Stimulated activated naive CD4-positive, alpha-beta T cell treated with Interleukin-2 at 50 U/mL for 16 hours (primary cell): ENCODE measurements at places on chromosomes 3 and 15.

DNA sequence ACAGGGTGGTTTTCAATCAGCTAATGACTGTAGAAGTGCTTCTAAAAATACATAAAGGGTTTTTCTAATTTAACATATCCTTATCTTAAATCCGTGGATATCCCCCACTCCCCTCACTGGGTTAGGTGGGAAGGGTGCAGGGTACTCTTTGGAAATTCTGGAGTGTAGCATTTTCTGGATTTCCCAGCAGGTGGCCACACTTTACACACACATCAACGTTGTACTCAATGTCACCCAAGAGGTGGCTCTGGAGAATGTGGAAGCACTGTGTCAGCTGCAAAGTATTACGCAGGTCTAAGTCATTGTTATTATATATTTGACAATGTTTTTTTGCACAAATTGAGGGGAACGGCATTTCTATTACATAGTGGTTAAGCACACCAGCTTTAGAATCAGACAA, 168.8 kb downstream of the CHDH start:
- no peak for DNase-seq

DNA sequence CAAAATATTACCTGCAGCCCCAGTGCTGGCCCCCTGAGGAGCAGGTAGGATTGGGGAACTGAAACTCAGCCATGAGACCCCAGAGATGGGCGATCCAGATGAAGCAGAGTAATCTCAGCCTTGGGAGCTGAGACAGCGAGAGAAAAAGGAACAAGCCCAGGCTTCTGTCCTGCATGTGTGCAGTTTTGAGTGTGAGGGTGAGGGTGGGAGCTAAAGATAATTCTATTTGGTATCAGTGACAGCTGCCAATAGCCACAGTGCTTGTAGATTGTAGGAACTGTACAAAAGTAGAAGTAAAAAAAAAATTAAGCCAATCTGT, 5.9 kb downstream of the ATP8B4 start:
- no peak for DNase-seq

- DNase-seq = no peak
Measured at GRCh38 chr3:133620066-133620784, 41.5 kb downstream of the TOPBP1 start.

DNA sequence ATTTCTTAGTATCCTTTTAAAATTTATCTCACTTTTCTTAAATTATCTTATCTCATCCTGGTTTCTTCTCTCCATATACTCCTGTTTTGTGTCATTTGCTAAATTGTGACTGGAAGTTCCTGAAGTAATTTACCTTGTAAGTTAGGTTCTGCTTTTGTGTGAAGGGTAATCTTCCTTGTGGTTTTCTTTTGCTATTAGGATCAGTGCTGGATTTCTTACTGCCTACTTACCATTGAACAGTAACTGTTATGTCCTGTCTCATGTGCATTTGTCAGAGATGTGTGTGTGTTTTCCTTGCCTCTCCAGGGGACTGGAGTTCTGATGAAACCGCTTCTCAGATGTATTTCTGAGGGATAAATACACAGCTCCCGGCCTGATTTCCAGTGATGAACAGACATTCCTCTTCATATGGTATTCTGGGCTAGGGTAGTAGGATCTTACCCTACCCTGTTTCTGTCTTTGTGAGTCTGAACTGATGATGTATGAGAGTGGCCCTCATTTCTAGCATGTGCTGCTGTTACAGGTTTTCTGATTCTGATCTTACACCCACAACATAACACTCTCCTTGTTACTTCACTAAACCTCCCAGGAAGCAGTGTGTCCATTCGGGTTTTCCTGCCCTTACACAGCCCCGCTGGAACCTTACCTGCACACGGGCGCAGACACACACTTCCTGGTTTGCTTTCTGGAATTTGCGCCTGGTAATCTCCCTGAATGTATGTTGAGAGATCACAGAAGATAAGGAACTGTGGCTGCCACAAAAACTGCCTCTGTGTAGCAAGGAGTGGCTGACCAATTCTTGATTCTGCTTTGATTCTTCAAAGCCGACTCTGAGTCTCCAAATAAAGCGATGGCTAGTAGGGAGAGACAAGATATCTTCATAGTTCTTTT, 14.7 kb downstream of the PAK2 start:
- no peak for DNase-seq

- no peak for DNase-seq
Measured at GRCh38 chr3:16404349-16404895, 109.1 kb downstream of the RFTN1 start.

DNA sequence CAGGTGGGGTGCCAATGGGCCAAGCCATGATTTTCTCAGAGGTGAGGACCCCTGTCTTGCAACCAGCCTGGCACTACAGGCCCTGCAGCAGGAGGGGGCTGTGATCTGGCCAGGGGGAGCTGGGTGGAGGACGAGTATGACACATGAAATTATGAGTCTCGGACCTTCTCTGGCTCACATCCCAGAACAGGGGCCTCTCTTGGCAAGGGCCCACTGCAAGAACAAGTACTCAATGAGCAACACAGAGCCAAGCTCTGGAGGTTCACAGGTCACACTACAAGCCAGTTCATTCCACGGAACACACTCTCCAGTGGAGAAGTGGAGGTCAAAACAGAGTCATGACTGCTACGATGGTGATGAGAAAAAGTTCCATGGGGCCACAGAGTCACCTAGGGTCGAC, 28.3 kb downstream of the CCDC32 start:
- DNase-seq = no peak

GRCh38 chr15:101439285-101439919, 50.1 kb downstream of the PCSK6 start:
- DNase-seq = no peak

DNA sequence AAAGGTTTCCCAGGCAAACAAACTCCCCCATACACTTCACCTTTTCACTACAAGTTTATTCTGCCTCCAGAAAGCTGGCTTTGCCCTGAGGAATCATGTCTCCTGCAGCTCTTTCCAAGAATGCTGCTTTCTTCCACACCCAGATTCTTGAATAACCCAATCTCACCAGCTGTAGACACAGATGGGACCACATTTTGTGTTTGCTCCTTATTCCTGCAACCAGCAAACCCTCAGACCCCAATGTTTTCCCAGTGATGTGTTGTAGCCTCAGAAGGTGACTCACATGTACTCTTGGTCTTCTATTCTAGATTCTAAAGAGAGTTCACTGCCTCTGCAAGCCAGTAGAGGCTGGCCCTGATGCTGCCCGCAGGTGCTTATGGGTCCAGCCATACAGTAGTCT, 23.6 kb upstream of the TRIM59 start:
- DNase-seq = no peak

- DNase-seq = no peak
Measured at GRCh38 chr3:129386984-129387383, 41.5 kb downstream of the EFCAB12 start.
